Memory B cell (primary cell): ENCODE measurements at places on chromosomes 16 and 17.

- no peak for DNase-seq
Observed at GRCh38 chr17:1709403-1709951, 700 bp downstream of the TLCD2 start.

DNA sequence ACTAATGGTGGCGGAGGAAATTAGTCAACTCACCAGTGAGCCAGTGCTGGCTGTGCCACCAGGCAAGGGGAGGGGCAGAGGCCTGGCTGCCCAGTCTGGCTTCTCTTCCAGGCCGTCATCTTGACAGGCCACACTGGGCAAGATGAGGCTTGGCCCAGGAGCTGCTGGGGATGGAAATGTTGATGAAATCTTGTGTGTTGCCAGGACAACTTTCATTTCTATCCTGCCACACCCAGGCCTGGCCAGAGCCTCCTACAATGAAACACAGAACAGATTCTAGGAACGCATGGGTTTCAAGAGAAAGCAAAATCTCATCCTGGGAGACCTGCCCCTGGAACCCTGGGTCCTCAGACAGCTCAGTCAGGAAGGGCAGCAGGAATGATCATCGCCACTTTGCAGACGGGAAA, 9.3 kb downstream of the HEXIM2 start:
- DNase-seq = no peak

GRCh38 chr17:82328141-82328993, 5.2 kb downstream of the SECTM1 start:
- DNase-seq = no peak

- no peak for DNase-seq
Observed at GRCh38 chr16:89183975-89184676, 12.6 kb downstream of the CDH15 start.

GRCh38 chr17:78790552-78790951, 8.5 kb upstream of the CYTH1 start:
- no peak for DNase-seq

DNA sequence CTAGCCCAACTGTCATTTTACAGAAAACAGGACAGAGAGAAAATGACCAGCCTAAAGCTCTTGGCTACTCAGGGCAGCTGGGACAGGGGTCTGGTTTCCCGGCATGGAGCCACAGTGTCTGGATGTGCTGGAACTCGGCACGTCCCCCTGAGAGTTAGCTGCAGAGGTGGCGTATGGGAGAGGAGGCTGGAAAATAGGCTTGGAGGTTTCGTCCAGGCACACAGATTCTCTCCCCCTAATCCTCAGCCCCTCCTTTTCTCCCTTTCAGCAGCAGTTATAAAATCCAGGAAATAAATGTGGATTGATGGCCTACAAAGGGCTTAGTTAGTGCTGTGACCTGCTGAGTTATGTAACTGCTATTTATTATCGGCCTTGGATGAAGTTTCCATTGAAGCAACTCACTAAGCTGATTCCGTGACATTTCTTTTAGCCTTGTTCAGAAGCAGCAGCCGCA, 89.5 kb upstream of the TOB1 start:
- no peak for DNase-seq

GRCh38 chr17:56114469-56114868, 38.8 kb upstream of the ANKFN1 start:
- DNase-seq = no peak

DNA sequence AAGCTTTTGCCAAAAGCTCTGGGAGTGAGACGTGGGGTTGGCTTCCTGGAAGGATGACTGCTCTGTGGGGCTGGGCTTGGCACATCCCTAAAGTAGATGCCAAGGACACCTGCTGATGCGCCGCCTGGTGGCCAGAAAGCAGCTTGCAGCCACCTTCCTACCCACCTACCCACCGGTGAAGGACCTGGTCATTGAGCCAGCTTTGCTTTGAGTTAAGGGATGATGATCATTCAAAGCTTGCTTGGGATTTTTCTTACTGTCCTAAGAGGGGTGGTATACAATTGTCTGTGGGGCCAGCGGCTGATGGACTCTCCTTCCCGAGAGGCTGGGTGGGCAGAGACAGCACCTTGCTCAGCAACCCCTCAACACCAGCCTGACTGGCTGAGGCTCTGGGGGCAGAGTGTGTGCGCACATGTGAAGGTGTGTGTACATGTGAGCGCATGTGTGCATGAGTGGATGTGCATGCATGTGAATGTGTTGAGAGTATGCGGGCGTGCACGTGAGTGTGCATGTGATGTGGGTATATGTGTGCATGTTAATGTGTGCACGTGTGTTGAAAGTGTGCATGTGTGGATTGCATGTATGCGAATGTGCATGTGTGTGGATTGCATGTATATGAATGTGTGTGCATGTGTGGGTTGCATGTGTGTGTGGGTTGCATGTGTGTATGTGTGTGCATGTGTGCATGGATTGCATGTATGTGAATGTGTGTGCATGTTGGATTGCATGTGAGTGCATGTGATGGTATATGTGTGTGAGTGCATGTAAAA, 18.6 kb downstream of the C1QTNF1 start:
- peak; percentile 51 for DNase-seq

DNA sequence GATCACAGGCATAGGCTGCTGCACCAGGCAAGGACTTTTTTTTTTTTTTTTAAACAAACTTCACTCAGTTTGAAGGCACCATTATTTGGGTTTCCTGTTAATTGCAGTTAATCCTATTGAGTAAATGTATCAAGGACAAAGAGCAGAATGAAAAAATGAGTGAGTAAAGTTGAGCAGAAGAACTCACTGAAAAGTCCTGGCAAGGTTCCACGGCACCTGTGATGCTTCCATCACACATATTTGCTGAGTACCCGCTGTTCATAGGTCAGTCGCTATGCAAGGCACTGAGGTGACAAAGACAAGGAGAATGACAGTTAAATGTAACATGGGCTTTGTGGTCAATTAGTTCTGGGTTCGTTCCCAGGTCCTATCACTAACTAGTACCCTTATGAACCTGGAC, 670.0 kb downstream of the MAF start:
- DNase-seq = no peak

GRCh38 chr16:29862383-29862883, 593 bp downstream of the CDIPT start:
- DNase-seq = no peak

- no peak for DNase-seq
Observed at GRCh38 chr16:86626966-86627365, 48.6 kb downstream of the FOXL1 start.

DNA sequence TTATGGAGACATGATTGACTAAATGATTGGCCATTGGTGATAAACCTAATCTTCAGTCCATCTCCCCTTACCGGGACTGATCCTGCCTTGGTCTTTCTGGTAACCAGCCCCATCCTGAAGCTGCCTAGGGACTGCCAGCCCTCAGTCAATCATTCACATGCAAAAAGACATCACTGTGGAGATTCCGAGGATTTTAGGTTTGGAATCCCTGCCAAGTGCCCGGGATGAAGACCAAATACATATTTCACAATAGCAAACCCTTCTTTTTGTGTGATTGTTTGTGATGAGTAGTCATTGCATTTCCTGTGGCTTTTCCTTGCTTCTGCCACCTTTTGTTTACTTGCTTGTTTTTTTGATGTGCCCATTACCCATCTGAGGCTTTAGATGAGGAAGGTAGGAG, 44.0 kb downstream of the EPN2 start:
- DNase-seq = no peak

GRCh38 chr17:38575781-38576180, 30.0 kb downstream of the SRCIN1 start:
- no peak for DNase-seq

DNA sequence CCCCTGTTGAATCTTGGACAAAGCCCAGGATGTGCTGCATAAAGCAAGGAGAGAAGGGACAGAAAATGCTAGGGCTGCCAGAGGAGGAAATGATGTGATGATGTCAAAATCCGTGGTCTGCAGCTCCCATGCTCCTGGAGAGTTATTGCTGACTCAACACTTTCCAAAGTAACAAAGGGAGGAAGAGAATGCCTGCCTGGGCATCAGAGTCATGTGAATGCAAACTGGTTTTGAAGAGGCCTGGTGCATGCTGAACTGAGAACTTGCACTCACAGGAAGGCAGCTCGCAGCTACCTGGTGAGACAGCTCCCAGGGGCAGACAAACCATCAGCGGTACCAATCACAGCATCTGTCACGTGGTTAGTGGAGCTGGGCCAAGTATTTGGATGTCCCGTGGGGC, 2.8 kb downstream of the MARVELD3 start:
- no peak for DNase-seq

GRCh38 chr17:65446838-65447526, 114.5 kb downstream of the AXIN2 start:
- DNase-seq = no peak
